Activated T-helper 17 cell treated with anti-CD3 and anti-CD28 coated beads, Interleukin-2, amount 50 U/mL, for 72 hours (primary cell): ENCODE measurements at places on chromosomes 16 and 17.
A peak's percentile ranks its signal among the peaks of the same experiment; 100 is the strongest.

- ATAC-seq, result peak; percentile 65
Measured at GRCh38 chr17:44187131-44187899, 543 bp downstream of the TMUB2 start.

DNA sequence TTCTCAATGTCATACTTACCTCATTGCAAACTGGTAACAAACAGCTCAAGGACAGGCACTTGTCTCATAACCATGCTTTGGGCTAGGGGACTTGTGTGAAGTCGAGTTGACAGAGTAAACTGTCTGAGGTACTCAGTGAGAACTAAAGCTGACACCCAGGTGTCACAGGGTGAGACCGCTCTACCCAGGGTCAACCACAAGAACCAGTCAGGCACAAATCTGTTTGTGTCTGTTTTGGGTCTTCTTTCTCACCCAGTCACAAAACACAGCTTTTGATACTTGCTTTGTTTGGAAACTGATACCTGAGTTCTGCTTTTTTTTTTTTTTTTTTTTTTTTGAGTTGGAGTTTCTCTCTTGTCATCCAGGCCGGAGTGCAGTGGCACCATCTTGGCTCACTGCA, 161.1 kb downstream of the STX8 start:
- ATAC-seq, result no peak

DNA sequence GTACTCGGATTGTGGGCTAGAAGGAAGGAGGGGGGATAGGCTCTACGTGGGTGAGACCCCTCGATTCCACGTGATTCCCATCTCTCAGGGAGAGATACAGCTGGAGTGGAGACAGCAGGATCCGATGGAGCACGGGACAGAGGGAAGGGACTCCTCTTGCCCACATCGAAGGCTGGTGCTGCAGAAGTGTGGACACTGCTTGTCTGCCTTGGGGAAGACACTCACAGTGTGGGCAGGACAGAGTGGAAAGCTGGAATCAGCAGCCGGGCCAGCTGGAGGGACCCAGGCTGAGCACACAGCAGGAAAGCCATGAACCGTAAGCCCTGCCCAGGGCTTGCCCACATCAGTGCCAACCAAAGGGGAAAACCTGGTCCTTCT, 42.1 kb upstream of the RPH3AL start:
- ATAC-seq, result no peak

GRCh38 chr17:42348104-42348503, 40.1 kb downstream of the STAT3 start:
- peak; percentile 42 for ATAC-seq

DNA sequence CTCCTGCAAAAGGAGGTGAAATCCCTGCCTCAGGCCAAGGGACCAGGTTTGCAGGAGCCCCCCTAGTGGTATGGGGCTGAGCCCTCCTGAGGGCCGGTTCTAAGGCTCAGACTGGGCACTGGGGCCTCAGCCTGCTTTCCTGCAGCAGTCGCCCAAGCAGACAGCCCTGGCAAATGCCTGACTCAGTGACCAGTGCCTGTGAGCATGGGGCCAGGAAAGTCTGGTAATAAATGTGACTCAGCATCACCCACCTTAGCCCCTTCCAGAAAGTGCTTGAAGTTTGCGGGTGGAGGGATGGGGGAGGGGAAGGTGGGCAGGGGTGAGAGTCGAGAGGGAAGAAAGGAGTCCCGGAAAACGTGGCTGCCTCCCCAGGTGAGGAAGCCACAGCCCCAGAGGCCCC, 2.1 kb downstream of the MC1R start:
- ATAC-seq, result no peak

- no peak for ATAC-seq
Measured at GRCh38 chr16:48310908-48311641, 63.7 kb upstream of the ABCC11 start.

DNA sequence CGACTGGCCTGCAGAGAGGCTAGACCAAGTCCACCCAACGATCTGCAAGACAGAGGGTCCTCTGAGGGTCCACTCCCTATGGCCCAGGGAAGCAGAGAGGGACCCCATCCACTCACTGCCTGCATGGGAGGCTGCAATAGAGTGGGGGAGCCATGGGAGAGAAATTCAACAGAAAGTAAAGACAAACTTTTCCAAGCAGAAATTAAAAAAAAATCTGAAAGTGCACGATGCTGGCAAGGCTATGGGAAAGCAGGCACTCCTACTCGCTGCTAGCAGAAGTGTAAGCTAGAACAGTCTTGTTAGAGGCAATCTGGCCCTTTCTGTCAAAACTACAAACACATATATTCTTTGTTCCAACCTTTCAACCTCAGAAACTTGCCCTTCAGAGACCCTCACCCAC, 85.4 kb downstream of the GAS7 start:
- ATAC-seq, result no peak

- ATAC-seq, result no peak
Measured at GRCh38 chr17:37174205-37174604, 201.6 kb upstream of the C17orf78 start.

GRCh38 chr16:81925016-81925415, 86.3 kb downstream of the SDR42E1 start:
- no peak for ATAC-seq

DNA sequence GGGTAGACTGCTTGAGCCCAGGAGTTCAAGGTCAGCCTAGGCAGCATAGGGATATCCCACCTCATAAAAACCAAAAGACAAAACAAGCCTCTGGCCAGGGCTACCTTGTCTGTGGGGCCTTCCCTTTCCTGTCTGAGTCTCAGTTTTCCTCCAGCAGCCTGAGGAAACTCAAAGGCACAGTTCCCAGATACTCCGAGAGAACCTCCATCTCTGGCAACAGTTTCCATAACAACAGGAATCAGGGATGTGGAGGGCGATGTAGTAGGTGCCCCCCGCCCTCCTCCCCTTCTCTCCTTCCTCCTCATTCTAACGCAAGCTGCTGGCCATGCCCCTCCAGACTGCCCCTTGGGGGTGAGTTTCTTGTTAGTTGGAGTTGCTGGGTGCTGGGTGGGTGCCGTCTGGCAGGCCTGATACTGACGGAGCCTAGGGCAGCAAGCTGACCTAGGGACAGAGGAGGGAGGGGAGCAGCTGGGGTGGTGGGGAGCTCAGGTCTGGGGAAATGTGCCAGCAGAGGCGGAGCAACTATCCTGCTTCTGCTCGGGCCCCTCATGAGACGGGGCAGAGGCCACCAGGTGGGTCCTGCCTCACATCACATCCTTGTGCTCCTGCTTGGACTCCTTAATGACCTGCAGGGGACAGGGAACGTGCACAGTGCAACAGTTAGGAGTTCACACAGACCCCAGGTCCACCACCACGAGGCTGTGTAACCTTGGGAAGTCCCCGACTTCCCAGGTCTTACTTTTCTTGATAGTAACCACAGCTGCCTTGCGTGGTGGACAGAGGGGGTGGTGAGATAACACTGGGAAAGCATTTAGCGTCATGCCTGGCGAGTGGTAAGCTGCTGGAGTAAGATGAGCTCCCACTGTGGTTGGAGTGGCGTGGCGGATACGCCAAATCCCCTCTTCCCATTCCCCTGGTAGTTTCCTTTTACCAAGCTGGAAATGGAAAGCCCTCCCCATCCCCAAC, 7.8 kb upstream of the EFTUD2 start:
- no peak for ATAC-seq

DNA sequence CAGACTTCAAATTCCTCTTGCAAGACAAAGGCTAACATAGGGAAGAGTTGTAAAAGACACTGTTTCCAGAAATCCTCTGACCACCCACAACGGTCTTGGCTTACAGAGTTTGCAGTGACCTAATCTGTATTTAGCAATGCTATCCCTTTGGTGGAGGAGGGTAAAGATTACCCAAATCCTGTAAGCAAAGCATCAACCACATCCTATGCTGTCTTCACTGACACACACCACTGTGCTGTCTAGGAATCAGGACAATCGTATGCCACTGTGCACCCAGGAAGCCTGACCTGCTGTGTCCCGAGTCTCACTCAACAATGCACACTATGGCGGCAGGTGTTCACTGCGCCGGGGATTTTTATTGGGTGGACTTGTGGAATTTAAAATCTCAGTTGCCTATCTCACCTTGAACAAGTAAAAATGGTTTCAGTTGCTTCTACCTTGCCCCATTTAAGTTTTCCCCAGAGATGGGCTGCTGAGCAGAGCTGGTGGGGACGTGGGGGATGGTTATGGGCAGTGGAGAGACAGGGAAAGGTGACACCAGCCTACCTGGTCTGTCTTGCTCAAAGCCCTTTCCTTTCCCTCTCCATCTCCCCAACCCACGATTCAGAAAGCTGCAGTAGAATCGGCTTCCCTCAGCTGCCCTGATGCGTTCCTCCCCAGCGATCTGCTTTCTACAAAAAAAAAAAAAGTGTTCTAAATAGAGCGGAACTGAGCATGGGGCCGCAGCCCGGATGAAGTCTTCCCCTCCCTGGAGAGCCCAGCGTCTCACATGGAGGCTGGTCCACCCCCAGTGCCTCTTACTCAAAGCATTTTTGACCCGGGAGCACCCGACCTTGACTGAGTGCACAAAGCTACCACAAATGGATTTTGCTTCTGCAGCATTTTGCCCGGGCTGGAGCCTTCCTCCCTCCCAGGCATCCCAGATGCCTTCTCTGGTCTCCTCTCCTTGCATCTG, 271.5 kb downstream of the SOX9 start:
- ATAC-seq, result no peak

DNA sequence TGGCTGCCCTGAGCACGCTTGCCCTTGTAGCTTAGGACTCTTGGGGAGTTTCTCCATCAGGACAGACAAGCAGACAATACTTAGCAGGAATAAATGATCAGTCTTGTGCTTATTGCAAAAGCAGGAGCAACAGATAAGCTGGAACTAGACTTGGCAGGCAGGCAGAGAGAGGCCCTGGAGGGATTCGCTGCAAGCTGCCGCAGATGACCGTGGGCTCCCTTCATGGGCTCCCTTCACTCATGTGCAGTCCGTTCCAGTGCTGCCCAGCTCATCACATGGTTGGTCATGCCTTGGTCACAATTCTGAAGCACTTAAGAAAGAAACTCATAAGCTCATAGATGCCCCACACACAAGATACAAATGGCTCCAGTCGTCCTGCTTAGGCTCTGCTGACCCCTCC, 2.4 kb upstream of the SLC5A10 start:
- ATAC-seq, result no peak

- no peak for ATAC-seq
Measured at GRCh38 chr16:20016234-20016633, 57.5 kb downstream of the GPR139 start.

- ATAC-seq, result no peak
Measured at GRCh38 chr17:63538693-63539595, 11.3 kb upstream of the DCAF7 start.
